ENCODE measurements at places on chromosomes 1 and 21. TPM values are rescaled to one million over a fixed set of nuclear protein-coding genes. Genes with fewer than 3 reads are reported as not detected.

GRCh38 chr1:98842241-98842640 lies 162.4 kb downstream of the PLPPR5 start:
- no peak for DNase-seq

GRCh38 chr1:223350361-223350908 lies 13.5 kb downstream of the SUSD4 start:
- no peak for DNase-seq

- DNase-seq: no peak
Measured at GRCh38 chr1:10767282-10767681, 29.2 kb downstream of the CASZ1 start.

DNA sequence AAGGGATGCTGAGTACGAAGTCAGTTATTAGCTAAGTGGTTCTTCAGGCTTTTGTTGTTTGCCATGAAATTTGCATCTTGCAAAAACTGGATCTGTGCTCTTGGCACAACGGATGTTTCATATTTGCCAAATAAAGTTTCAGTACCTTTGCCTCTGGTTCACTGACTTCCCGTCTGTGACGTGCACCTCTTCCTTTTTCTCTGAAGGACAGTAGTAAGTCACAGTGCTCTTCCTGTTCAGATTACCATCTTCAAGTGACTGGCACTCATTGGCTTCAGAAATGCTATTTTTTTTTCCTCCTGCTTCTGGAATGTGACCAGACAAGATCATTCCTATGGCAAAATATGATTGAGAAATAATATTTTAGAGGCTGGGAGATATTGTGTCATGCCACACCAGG lies 75.9 kb upstream of the GREM2 start:
- DNase-seq: no peak

GRCh38 chr1:12593621-12594066 lies 24.4 kb downstream of the DHRS3 start:
- DNase-seq: no peak

- DNase-seq: no peak
Measured at GRCh38 chr21:41917531-41917930, 36.3 kb downstream of the C2CD2 start.

DNA sequence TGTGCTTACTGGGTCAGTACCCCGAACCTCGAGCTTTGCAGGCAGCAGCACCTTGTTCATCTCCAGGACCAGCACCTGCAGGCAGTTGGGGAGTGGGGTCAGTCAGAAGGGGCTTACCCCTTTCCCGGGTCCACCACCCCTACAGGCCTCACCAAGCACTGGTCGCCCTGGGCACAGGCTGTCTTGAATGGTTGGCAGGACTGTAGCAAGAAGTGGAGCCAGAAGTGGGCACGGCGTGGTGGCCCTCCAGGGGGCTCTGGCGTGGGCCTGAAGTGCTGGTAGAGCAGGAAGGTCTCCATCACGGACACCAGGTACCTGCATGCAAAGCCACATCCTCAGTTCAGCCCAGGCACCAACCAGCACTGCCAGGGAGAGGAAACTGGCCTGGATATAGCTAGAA lies 5.2 kb downstream of the MAP3K6 start:
- DNase-seq: no peak

- DNase-seq: peak; percentile 58
Measured at GRCh38 chr1:201693890-201694607, 134.9 kb upstream of the IPO9 start.

- DNase-seq: no peak
Measured at GRCh38 chr1:218344814-218345672, at the start of gene TGFB2. TSS of gene TGFB2 (plus strand) at chr1:218345336. CDS start at chr1:218346702, 1,366 bp downstream.

DNA sequence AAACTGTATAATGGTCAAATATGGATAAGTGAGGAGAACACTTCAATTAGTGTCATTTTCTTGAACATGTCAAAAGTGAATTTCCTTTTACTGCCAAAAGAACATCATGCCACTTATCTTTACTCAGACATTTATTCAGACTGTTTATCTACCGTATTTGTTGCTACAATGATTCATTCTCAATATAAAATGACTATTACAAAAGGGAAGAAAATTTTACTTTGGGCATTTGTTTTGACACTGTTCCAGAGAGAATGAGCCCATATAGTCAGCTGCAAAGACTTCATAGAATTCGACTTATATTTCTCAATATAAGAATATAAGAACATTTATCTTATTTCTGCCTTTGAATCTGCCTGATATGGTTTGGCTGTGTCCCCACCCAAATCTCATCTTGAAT lies 1699.1 kb downstream of the BRINP3 start:
- DNase-seq: no peak

- peak; percentile 52 for DNase-seq
Measured at GRCh38 chr1:201503397-201504176, 3.3 kb downstream of the CSRP1 start.

GRCh38 chr1:201266774-201267173 lies 16.5 kb upstream of the PKP1 start:
- no peak for DNase-seq

DNA sequence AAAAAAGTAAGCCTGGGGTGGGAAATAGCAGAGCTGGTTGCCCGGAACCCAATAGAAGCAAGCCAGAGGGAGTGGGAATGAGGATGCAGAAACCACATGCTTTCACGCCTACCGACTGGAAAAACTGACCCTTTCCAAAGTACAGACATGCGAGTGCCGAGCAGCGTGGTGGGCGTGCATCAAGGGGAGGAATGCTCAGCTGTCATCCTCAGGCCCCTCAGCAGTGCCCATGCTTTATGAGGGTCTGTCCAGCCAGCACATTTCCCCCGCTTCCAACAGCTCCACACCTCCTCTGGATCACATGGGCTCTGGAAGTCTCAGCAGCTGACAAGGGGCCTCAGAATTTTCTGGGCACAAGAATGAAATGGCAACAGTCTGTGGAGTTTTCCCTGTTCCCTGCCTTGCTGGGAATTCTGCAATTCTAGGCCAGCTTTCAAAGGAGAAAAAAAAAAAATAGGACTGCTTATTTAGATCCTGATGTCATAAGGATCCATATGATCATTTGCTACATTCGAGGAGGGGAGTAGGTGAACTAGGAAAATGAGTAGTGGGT lies 19.1 kb upstream of the IKBKE start:
- DNase-seq: no peak

DNA sequence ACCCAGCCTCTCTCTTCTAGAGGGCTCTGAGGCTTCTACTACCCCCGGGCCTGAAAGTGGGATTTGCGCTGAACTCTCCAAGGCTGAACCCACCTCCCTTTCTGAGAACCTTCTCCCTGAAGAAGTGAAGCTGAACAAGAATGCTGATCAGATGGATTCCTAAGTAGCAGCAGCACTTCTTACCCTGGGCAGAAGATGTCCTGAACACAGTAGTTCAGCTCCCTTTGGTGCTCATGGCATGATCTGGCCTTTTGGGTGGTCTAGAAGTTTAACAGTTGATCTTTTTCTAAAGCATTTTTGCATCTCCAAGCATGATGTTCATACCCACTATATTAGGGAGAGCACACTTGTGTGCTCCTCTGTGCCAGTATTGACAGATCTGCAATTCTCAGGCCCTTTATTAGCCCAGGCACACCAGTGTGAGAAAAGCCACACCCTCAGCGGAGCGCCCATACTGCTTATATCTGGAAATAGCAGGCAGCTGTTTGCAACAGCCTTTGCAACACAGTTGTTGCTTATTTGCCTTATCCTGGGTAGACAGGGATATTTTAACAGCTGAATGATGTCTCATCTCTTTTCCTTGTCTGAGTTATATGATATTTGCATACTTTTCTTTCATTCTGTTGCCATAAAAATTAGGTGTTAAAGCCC lies 34.2 kb downstream of the CNN3 start:
- no peak for DNase-seq

GRCh38 chr1:1175221-1176062 lies 1.8 kb downstream of the TTLL10 start:
- peak; percentile 7 for DNase-seq

DNA sequence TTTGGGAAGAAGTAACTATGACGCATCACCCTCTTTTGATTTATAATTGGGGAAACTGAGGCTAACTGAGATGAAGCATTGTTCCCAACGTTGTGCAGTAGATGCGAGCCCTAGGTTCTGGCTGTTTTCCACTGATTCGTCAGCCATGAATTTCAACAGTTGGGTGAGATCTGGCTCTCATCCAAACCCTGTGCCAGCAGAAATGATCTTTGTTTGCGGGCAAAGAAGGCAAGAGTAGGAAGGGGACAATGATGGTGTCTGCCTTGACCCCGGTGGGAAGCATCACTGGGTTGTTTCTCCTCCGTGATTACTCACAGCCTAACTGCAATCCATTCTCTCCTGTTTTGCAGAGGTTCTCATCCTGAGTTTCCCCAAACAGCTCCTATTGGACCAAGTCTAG lies 142.3 kb downstream of the MIS18A start:
- no peak for DNase-seq

DNA sequence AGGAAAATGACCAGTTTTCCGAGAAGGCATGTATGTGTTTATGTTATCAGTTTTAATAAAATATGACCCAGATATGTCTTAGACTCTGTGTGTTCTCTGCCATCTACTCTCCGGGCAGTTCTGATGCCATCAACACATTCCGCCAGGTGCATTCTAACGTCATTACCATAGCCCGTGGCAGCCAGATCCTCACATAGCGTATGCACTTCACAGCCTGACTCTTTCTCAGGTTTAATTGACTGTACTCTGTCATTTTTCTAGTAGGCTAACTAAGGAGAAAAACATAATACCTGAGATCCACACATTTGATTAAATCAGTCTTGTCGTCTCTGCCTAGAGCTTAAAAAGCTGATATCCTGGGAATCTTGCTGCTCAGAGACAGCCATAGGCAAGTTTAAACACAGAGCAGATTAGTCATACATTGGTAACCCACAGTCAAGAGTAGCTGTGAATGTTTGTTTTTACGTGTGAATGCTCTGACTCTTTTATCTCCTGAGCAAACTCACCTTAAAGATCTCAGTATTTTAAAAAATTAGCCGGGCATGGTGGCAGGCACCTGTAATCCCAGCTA lies 175.9 kb downstream of the GREM2 start:
- DNase-seq: no peak

- DNase-seq: no peak
Measured at GRCh38 chr1:83499998-83500397, 498.9 kb downstream of the TTLL7 start.

The SLC35D1 gene
- 2.6 TPM for total RNA-seq

The AIRE gene
- 0.09 TPM for total RNA-seq

The CGN gene
- 68.7 TPM for total RNA-seq

The PLA2G2D gene
- total RNA-seq: not detected

The ITGB2 gene
- 1.5 TPM for total RNA-seq

The RGS4 gene
- 0.41 TPM for total RNA-seq

The CD160 gene
- total RNA-seq: not detected

The HCRTR1 gene
- 0.13 TPM for total RNA-seq

The GATAD2B gene
- total RNA-seq: 44.5 TPM

The UBE2Q1 gene
- 61.6 TPM for total RNA-seq

The KIFAP3 gene
- total RNA-seq: 2.2 TPM

The MR1 gene
- 0.28 TPM for total RNA-seq

The DYRK3 gene
- 6.7 TPM for total RNA-seq
